Activated CD4-positive, CD25-positive, alpha-beta regulatory T cell treated with anti-CD3 and anti-CD28 coated beads, Interleukin-2, amount 50 U/mL, for 72 hours (primary cell): ENCODE measurements at places on chromosomes 5 and 9.

DNA sequence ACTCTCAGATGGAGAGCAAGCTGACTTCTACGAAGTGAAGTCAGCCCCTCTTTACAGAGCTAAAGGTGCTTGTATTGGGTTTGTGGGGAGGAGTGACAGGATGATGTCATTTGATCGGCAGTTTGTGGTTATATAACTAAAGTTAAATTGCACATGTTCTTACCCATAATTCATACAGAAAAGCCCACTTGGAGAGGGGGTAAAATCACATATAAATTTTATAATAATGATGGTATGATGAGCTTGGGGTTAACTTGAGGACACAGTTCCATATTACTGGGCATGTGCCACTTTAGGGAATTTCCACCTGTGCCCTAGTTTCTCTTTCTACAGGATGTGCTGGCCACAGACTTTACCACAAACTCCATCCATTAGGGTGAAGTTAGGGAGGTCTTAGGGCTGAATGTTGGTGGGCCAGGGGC lies 1178.6 kb upstream of the CDH9 start:
- no peak for DNase-seq

DNA sequence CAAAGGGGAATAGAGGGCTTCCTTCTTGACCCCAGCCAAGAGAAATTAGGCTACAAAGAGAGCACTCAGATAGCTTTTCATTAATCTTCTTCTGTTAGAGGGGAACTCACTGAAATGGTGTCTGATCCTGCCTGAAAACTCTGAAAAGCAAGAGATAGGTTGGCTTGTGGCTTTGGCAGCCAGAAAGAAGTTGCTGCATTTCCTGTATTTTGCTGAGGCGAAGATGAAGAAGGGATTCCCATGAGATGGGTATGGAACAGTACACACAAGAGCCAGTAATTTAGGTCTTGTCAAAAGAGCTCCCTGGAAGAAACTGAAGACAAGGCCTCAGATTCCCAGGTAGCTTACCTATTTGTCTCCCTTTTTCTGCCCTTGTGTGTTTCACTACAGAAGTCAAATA lies 120.9 kb upstream of the TARS1 start:
- no peak for DNase-seq

- no peak for DNase-seq
Measured at GRCh38 chr9:123090956-123091355, 57.5 kb downstream of the GPR21 start.

DNA sequence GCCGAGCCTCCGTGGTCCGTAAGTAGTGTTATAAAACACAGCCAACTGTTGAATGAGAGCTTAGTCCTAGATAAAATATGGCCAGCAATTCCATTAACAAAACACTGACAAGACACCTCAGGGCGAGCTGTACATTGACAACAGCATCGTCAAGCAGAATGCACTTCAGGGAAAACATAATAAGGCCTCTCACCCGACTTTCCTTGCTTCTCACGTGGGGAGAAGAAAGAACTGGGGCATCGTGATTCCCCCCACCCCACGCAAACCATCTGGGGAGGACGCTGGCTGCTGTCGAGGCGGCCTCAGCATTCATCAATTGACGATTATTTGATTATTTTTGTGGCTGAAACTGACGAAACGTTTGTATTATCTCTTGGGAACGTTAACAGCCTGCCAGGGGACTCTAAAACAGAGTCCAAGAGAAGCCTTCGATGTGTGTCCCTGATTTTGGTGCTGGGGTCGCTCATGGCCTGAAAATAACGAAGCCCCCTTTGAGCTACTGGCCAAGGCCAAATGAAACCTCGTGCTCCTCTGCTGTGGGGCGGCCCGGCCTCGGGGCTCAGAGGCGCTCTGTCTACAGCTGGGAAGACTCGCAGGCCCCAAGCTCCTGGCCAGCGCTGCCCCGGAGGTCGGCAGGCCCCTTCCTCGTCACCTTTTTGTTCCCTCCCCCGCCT lies 464 bp downstream of the GDF9 start:
- DNase-seq = no peak

DNA sequence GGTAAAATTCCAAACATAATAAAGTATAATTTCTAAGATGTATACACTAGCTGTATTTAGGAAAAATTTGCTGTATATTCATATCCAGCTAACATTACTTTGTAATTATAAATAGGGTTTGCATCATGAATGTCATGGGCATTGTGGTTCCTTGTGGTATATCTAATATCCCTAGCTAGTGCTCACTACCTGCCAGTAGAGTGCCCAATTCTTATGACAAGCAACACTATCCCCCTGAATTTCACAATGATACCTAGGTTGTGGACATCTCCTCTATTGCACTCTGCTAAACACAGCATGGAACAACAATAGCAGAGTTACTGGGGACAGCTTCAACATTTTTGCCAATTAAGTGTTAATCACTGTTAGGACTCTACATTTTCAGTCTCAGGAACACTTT lies 1656.5 kb downstream of the EFNA5 start:
- DNase-seq = no peak

DNA sequence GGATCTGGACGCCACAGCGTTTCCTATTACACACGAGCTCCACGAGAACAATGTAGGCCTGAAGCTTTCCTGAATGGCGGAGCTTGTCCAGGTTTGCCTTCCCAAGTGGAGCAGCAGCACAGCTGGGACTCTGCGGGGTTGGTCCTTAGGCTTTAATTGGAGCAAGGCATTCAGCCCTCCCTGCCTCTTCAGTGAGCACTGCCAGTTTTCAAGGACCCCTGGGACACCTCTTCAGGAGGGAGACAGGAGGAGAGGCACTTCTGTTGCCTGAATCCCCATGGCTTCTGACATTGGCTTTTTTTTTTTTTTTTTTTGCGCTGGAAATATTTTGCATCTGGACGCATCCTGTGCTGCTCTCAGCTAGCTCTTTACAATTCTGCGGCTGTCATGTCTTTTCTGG lies 179.4 kb downstream of the SEMA6A start:
- DNase-seq = no peak

DNA sequence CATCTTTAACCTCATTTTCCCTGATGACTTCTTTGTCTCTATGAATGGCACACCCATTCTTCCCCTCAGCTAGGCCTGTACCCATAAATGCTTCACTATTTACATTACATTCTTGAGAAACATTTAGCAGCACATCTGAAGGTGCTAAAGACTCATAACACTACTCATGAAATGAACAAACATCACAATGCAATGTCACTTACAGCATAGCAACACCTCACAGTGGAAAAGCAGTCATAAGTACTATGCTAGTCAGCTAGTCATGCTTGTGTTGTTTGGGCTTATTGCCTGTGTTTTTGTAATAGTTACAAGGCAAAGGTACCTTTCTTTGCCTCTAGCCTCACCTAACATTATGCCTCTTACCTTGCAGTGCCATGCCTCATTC lies 228.9 kb downstream of the KIAA0825 start:
- no peak for DNase-seq

DNA sequence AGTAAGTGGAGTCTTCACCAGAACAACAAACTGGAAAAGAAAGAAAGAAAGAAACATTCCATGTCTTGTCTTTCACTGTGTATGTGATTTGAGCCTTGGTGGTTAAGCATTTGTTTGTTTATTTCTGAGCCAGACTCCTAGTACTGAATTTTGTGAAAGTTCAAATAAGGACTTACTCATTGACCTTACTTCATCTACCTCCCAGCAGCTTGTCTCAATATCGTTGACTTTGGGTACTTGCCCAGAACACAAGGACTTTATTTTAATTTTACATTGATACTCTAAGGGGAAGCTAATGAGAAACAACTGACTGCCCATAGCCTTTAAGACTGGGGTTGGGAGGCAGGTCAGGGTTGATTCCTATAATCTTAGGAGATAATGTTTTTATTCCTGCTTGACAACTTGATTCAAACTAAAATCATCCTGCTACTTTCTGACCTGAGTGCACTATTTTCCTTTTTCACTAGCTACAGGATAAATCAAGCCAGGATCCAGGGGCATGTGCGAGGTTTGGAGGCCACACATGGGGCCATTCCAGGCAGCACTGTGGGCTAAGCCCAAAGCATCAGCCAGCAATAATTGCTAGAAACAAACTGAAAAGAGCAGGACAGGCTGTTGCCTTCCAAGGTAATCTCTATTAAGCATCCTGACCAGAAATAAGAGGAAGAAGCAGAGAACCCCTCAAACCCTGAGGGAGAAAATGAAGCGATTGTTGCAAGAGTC lies 138.9 kb upstream of the RUSC2 start:
- DNase-seq = no peak

DNA sequence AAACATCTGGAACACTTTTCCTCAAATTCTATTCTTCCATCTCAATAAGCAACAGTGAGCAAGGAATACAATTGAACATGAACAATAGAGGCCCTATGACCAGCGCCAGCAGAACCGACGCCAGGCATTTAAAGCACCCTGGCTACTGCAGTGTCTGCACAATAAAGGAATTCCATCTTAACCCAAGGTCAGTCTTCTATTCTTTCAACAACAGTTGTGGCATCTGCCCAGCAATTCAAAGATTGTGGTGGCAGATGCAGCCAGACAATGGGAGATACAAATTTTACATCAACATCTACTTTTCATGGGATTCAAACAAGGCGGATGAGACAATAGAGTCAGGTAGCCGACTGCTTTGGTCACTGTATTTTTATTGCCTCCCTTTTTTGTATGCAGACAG lies 65.9 kb downstream of the ELL2 start:
- no peak for DNase-seq

DNA sequence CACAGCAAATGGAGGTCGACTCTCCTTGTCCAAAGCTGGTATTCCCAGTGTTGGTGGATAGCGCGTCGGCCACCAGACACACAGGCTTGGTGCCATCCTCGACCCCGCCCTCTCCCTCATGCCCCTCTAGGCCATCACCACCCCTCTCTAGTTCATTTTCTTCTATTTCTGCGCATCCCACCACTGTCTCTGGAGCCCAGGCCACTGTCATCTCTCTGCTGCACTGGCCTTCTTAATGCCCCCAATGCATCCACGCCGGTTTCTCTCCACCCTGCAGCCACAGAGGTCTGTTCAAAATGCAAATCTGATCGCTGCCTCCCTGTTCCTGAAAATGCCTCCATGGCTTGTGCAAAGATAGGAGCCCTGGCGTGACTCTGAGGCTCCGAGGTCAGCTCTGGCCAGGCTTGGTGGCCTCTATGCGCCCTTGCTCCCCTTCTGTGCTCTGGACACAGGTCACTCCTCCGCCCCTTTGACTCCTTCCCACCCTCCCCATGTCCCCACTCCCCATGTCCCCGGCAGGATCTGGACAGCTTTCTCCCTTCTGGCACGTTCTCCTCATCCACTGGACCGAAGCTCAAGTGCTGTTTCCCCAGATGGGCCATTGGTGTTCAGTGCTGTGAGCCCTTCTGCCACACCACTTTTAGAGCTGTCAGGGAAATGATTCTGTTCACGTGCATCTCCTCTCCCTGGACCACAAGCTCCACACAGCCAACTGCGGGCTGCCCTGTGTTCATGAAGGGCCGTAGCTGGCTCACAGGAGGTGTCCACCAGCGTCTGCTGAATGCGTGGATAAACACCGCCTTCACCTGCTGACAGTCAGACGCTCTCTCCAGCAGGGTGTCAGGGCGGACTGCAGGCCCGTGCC lies 59.5 kb upstream of the RNF130 start:
- no peak for DNase-seq

- no peak for DNase-seq
Measured at GRCh38 chr5:126477294-126478117, 54.3 kb downstream of the GRAMD2B start.

DNA sequence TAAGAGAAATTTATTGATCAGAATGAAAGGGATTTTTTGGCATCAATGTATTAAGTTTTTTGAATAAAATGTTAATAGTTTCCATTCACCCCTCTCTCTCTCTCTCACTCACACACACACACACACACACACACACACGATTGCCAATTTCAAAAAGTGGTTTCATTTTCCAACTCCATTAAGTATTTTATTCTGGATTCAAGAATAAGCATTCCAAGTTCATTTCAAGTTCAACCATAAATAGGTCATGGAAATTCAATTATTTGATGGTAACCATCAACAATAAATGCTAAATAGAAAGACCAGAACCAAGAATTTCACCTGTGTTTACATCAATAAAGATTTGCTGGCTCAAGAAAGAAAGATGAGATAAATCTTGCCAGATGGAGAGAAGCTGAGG lies 171.6 kb downstream of the ADAMTS12 start:
- no peak for DNase-seq

- DNase-seq = no peak
Measured at GRCh38 chr5:141906517-141906916, 17.2 kb upstream of the DELE1 start.

GRCh38 chr5:116959843-116960242 lies 385.2 kb upstream of the SEMA6A start:
- no peak for DNase-seq

GRCh38 chr5:90014420-90014819 lies 395.1 kb downstream of the CETN3 start:
- DNase-seq = no peak

DNA sequence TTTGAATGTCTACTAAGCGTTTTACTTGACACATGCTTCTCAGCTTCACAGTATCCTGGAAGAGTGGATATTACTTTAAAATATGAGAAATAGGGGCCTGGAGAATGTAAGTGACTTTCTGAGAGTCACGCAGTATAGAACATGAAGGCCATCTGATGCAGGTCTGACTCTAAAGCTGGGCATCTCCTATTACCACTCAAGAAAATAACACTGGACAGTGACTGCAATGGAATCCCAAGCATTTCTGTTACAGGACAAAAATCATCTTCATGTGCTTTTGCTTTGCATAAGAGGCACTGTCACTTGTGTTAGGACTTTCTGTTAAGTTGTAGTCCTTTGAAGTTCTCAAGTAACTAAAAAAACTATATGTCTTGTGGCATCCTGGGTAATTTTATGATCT lies 335.5 kb downstream of the FBXL7 start:
- no peak for DNase-seq

DNA sequence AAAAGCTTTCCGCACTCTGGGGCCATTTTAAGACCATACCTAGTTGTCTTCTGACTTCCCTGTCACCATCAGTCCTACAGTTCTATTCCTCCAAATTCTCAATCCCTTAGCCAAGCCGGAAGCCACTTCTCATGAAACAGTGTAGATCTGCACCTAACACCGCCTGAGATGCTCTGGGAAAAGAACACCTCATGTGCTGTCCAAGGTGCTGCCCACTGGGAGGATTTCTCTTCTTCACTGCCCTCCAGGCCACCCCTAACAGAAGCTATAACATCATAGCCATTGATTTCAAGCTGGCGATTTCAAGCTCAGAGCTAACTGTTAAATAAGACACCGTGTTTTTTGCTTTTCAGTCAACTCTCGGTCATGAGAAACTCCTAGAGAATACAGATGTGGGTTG lies 559.3 kb downstream of the CCDC171 start:
- no peak for DNase-seq

DNA sequence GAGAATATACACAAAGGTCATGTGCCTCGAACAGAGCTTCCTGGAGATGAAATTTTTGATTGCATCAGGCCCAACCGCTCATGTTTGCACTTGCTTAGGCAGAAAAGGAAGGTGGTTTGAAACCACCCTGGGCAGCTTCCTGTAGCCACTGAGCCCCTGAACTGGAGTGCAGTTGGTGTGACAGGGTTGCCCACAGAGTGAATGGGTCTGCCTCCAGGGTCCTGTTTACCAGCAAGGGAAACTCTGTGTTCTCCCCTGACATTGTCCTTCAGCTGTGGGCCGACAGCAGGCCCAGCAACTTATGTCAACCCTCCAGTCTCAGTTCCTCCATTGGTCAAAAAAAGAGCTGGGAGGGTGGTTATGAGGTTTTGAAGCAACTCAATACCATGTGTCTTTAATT lies 289.6 kb downstream of the KIF4B start:
- DNase-seq = no peak

GRCh38 chr9:32427111-32427873 lies 42.8 kb downstream of the ACO1 start:
- no peak for DNase-seq
